SJSA1 (cell line): ENCODE measurements at places on chromosomes 6 and 20.

GRCh38 chr6:26607434-26608230, 10.9 kb downstream of the ABT1 start:
- peak; percentile 47 for DNase-seq

DNA sequence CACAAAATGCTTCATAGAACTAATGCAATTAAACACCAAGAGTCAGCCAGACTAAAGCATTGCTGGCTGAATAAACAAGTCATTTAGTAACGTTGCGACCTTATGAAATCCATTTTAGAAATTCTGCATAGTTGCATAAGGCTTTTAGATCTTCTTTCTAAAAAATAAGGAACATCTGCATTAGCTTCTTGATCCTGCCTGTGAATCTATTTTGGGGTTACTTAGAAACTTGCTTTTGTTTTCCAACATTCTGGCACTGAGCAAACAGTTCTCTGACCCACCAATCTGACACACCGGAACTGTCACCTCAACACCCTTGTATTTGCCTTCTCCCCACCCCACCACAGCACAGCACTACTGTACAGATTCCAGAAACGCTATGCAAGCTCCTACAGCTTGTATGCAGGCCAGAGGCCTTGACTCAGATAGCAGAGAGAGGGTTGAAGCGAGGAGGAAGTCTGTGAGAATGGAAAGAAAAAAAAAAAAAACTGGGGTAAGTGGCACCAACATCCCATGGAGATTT, 55.0 kb downstream of the KIF13A start:
- DNase-seq = peak; percentile 39

DNA sequence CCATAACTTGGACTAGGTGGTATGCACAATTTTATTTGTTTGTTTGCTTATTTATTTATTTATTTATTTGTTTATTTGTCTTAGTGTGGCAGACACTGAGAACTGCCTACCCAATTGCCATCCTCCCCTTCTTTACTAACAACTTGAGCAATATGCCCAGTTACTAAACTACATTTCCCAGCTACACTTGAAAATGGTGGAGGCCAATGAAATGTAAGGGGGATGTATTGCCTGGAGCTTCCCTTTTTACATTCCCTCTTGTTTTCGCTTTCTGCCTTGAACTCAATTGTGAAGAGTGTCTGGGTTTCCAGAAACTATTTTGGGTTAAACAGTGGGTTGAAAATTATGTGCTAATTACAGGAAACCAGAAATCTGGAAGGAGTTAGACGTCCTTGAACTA, 152.7 kb upstream of the FKBP1C start:
- DNase-seq = no peak

GRCh38 chr20:48374991-48375595, 452.7 kb downstream of the PREX1 start:
- no peak for DNase-seq

DNA sequence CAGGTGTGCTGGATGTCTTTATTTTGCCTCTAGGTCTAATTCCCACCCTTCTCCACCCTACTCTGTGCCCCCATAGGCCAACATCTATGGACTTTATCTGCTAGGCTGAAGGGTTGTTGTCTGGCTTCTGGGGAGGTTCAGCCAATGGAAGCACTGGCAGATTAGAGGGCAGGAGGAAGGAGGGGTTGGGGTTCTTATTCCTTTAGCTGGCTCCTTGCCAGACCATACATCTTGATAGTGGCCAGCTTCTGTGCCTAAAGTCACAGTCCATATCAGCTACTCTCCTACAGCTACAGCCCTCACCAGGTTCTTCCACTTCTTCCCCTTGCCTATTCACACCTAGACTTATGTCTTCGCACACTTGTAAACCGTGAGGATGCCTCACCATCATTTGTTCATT, 41.1 kb downstream of the ROS1 start:
- no peak for DNase-seq

DNA sequence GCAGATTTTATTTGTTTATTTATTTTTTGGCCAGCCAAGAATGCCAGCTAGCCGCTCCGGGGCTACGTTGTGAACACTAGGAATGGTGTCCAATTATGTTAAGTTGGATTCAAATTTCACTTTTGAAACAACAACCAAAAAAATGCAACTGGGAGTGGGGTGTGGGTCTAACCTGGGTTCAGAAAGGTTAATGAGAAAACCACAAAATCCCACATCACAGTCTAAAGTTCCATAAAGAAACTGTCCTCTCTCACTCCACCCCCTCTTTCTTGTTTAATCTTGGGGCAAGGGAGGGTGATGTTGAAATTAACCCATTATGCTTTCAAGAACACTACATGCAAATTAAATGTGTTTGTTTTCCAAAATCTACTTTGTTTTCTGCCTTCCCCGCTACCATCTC, 77.2 kb downstream of the LINC00237 start:
- DNase-seq = no peak

DNA sequence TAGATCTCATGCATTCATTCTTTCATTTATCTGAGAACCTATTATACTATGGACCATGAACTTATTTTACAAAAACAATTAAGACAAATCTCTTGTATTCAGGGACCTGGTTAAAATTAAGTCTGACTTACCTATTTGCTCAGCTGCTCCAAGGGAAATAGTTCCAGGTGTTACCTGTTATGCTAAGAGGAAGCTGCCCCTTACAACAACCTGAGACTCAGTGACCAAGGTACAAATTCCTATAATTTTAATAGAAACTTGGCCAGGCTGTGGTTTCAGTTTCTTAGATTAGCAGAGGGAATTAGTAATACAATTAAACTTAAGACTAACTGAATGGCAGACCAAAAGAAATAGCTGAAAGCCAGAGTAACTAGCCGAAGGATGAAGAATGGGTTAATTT, 48.2 kb upstream of the GMPR start:
- DNase-seq = no peak

DNA sequence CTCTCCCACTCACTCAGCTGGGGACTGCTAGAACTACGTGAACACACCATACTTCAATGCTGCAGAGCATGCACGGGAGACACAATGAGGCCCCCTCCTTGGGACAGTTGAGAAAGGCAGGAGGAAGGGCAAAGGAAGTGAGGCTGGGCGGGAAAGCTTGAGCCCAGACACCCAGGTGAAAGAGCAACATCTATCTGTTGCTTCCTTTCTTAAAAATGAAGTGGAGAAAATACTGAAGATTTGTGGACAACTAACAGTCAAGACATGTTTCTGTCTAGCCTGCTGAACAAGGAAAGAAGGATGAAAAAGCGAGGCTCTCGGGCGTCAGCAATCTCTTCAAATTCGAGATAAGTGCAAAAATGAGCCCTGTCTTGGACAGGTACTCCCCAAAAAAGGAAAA, 3.0 kb upstream of the NNAT start:
- DNase-seq = no peak

DNA sequence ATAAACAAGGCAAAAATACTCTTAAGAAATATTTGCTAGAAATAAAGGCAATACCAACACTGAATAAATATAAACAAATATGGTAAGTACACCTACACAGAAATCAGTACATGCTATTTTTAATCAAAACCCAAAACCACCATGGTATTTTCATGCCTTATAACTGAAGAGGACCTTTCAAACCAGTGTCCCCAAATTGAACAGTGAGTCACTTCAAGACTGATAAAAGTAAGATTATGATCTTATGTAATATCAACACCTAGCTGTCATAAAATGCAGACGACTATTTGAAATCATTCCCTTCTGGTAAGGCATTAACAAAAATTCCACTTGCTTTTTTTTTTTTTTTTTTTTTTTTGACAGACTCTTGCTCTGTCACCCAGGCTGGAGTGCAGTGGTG, 156.8 kb upstream of the RUNX2 start:
- DNase-seq = no peak

GRCh38 chr6:20946890-20947289, 412.6 kb downstream of the CDKAL1 start:
- no peak for DNase-seq

GRCh38 chr6:31068669-31069340, 43.6 kb downstream of the C6orf15 start:
- DNase-seq = peak; percentile 68

GRCh38 chr20:41887500-41887899, 269.3 kb upstream of the CHD6 start:
- no peak for DNase-seq

- no peak for DNase-seq
Observed at GRCh38 chr6:71168233-71168765, 120.3 kb upstream of the OGFRL1 start.
